ENCODE measurements at places on chromosomes 3 and 15. TPM values are rescaled to one million over a fixed set of nuclear protein-coding genes. Genes with fewer than 3 reads are reported as not detected.

Gene PTH1R
- 12.3 TPM for total RNA-seq

Gene USP13
- 21.5 TPM for total RNA-seq

Gene FAM81A
- 0.35 TPM for total RNA-seq

Gene TRIM42
- not detected for total RNA-seq

Gene SEMA7A
- total RNA-seq = 10.1 TPM

Gene GYG1
- 54.0 TPM for total RNA-seq

Gene LRRC34
- 8.1 TPM for total RNA-seq

Gene KBTBD13
- total RNA-seq = 0.08 TPM

Gene LMOD3
- 0.10 TPM for total RNA-seq

Gene FAM240A
- not detected for total RNA-seq

Gene CDC25A
- total RNA-seq = 3.3 TPM

Gene EFCC1
- total RNA-seq = 7.8 TPM

Gene CLSTN2
- total RNA-seq = 208 TPM

Gene PP2D1
- total RNA-seq = not detected

Gene PLCH1
- total RNA-seq = 0.30 TPM

Gene ZNF502
- 10.7 TPM for total RNA-seq

Gene GALNT15
- 23.3 TPM for total RNA-seq

Gene IL12A
- total RNA-seq = 0.76 TPM

Gene PRTG
- 9.4 TPM for total RNA-seq

Gene ASB14
- total RNA-seq = not detected

Gene LSMEM2
- 0.42 TPM for total RNA-seq

Gene LAMB2
- 681 TPM for total RNA-seq

Gene SKOR1
- 1.0 TPM for total RNA-seq

Gene GORASP1
- 38.0 TPM for total RNA-seq

Gene SPTSSB
- 1.4 TPM for total RNA-seq

Gene THPO
- total RNA-seq = 1.7 TPM

Gene GABRR3
- total RNA-seq = not detected

Gene P2RY14
- 0.28 TPM for total RNA-seq

Gene CFAP100
- total RNA-seq = 1.5 TPM

Gene FBXW12
- not detected for total RNA-seq

Gene NPHP3
- 35.4 TPM for total RNA-seq

Gene GPX1
- total RNA-seq = 141 TPM

Gene CP
- total RNA-seq = 0.63 TPM

Gene TIMP4
- 11.8 TPM for total RNA-seq

Gene PLSCR5
- not detected for total RNA-seq

Gene MINDY4B
- total RNA-seq = not detected

Gene RARB
- total RNA-seq = 8.9 TPM

Gene COL6A5
- total RNA-seq = not detected

Gene FAM131A
- total RNA-seq = 33.7 TPM

Gene C3orf49
- total RNA-seq = not detected

Gene FAM162A
- total RNA-seq = 29.8 TPM

Gene ITGB5
- 36.9 TPM for total RNA-seq

Gene SERINC4
- not detected for total RNA-seq

Gene TBCCD1
- 11.7 TPM for total RNA-seq

Gene GPR156
- total RNA-seq = 1.4 TPM

Gene KY
- 0.73 TPM for total RNA-seq

Gene HYAL2
- total RNA-seq = 31.3 TPM

Gene MOBP
- 0.23 TPM for total RNA-seq

Gene LCTL
- not detected for total RNA-seq

All from ovary (tissue), 10 donors.